Myometrial cell (primary cell): ENCODE measurements at places on chromosomes 4 and X. TPM values are rescaled to one million over a fixed set of nuclear protein-coding genes. Genes with fewer than 3 reads are reported as not detected.

KLKB1 gene
- not detected in 2 replicates for total RNA-seq

REPS2 gene
- total RNA-seq: under 0.01 TPM in 1 of 2 replicates, not detected in the other

CT45A3 gene
- total RNA-seq: not detected in 2 replicates

SH3D19 gene
- 54.5 and 59.5 TPM in 2 replicates for total RNA-seq

HEPH gene
- 2.0 and 3.0 TPM in 2 replicates for total RNA-seq
